ENCODE measurements at places on chromosomes 3 and 15.

DNA sequence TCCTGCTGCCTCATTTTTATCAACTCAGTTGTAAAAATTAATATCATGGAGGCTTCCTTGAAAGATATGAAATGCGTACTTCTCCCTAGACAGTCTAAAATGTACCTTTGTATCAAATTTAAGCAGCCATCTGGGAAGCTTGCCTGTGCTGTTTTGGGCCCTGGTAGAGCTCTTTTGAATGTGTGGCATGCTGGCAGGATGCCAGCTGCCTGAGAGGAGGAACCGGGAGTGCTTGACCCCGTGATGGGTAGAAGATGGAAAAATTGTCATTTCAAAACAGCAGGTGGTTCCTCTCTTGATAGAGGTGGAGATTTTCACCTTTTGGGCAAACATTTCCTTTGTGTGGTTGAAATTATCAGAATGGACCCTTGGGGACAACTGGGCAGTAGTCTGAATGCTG, 245.3 kb downstream of the RPLP1 start:
- H3K27me3 ChIP-seq: peaks cover 2% of the 10 kb centered on the region
- H3K27ac ChIP-seq: no peak overlapping the region
- H3K4me3 ChIP-seq: no peak overlapping the region
- H3K4me1 ChIP-seq: no peaks in the 10 kb centered on the region

DNA sequence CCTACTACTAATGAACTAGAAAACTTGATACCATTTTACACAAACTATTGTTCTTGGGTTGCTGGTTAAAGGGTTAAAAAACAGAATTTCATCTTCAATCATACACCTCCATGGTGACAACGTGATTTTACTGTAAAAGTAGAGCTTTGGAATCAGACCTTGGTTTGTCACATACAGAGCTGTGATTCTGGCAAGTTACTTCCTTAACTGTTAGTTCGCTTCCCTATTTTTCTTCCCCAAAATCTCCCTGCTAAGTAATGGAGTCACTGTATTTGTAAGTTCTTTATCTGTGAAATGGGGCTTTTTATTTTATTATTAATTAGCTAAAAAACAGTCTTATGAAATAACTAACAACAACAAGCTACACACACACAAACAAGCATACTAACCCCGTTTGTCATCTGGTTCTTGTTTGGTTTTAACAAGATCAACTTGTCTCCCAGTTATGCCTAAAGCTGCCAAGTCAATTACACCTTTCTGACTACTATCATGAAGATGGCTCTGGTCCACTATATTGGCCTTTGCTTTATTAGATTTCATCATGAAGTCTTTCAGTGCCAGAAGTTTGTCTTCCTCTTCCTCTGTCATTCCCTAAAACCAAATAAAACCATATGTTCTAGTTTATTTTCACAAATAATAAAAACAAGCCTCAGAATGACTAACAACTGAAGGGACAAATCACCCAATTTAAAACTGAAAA, 38.6 kb downstream of the PIK3R4 start:
- H3K36me3 ChIP-seq: peaks cover 4% of the 10 kb centered on the region
- no peaks in the 10 kb centered on the region for H3K27me3 ChIP-seq
- no peak for DNase-seq
- no peak overlapping the region for H3K27ac ChIP-seq
- peaks cover 13% of the 10 kb centered on the region for H3K4me1 ChIP-seq

DNA sequence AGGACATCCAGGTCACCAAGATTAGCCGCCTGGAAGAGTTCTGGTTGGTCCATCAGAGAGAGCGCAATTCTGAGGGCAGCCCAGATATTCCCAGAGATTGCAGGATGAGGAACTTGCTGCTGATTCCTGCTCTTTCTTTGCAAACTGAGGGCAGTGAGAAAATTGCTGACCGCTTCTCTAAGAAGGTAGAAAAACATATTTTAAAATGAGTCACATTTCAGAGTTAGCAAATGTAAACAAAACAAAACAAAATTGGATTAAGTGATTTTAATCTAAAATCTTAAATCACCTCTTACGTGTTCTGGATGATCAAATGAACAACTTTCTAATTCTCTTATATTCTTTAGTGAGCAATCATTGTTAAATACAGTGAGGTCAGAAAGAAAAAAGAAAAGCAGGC, 149.0 kb downstream of the USP13 start:
- H3K36me3 ChIP-seq: no peaks in the 10 kb centered on the region
- H3K27me3 ChIP-seq: no peaks in the 10 kb centered on the region
- H3K4me1 ChIP-seq: no peaks in the 10 kb centered on the region
- H3K4me3 ChIP-seq: no peak overlapping the region
- H3K27ac ChIP-seq: no peak overlapping the region

- no peak for DNase-seq
- no peak overlapping the region for H3K4me3 ChIP-seq
- H3K27ac ChIP-seq: no peak overlapping the region
- H3K4me1 ChIP-seq: peaks cover 8% of the 10 kb centered on the region
These were observed 16.1 kb downstream of the FGF7 start for GRCh38 chr15:49438962-49439631.

DNA sequence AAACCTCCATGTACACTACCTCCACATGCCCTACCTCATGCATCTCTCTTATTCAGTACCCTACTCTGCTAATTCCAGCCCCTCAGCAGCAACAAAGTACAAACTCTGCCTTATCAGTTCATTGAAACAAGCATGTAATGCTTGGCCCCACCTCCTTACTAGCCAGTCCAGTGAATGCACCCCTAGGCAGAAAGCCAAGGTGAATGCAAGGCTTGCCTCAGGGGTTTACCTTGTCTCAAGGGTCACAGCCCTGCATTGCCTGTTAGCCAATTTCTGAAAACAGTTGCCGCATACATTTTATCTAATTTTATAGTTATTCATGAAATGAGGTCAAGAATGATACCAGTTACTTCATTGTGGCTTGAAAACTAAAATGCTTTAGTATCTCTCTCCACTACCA, 576.4 kb downstream of the FHIT start:
- no peaks in the 10 kb centered on the region for H3K27me3 ChIP-seq
- H3K36me3 ChIP-seq: no peaks in the 10 kb centered on the region
- H3K4me3 ChIP-seq: no peak overlapping the region

DNA sequence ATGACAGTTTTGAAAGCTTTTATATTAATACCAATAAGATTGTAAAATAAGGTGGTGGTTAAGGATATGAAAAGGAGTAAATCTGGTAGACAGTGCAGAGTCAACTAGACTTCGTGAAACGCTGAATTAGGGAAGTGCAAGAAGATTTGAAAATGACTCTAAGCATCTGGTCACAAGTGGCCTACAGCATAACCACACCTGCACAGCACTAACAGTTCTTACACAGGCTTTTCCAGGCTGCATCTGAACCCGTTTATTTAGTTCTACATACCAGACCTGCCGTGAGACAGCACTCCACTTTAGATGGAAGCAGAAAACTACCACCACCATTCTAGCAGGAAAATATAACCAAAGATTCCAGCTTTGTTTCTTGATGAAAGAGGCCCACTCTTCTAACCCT, 1.9 kb downstream of the DMXL2 start:
- no peak for DNase-seq
- H3K4me3 ChIP-seq: peak overlapping the region; percentile 86
- H3K36me3 ChIP-seq: no peaks in the 10 kb centered on the region
- H3K27me3 ChIP-seq: no peaks in the 10 kb centered on the region
- peaks cover 14% of the 10 kb centered on the region for H3K4me1 ChIP-seq
- H3K27ac ChIP-seq: no peak overlapping the region

DNA sequence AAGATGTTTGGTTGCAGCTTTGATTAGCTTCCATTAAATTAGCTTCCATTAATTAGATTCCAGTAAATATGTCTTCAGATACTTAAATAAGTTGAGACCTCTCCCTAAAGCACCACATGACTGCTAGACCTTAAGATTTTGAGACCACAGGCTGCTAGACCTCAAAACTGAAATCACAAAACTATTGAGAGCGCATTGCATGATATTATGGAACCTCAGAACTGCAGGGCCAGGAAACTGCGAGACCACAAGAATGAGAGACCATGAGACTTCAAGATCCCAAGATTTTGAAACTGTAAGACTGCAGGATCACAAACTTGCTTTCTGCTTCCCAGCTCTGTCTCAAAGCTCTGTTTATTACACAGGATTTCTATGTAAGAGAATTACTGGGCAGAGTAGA, 87.4 kb downstream of the TRIM42 start:
- no peak for DNase-seq
- H3K27me3 ChIP-seq: no peaks in the 10 kb centered on the region
- no peaks in the 10 kb centered on the region for H3K4me1 ChIP-seq
- H3K4me3 ChIP-seq: no peak overlapping the region
- no peak overlapping the region for H3K27ac ChIP-seq

GRCh38 chr3:197456261-197457091, 99.3 kb downstream of the BDH1 start:
- H3K4me3 ChIP-seq: no peak overlapping the region
- H3K27ac ChIP-seq: no peak overlapping the region
- no peaks in the 10 kb centered on the region for H3K4me1 ChIP-seq
- no peaks in the 10 kb centered on the region for H3K36me3 ChIP-seq
- DNase-seq: no peak

- H3K27me3 ChIP-seq: no peaks in the 10 kb centered on the region
- no peaks in the 10 kb centered on the region for H3K4me1 ChIP-seq
- H3K27ac ChIP-seq: no peak overlapping the region
- no peak overlapping the region for H3K4me3 ChIP-seq
- peak; percentile 8 for DNase-seq
These were observed 87.2 kb upstream of the NMNAT3 start for GRCh38 chr3:139764936-139765335.

- DNase-seq: no peak
- no peaks in the 10 kb centered on the region for H3K36me3 ChIP-seq
- no peak overlapping the region for H3K4me3 ChIP-seq
- no peaks in the 10 kb centered on the region for H3K27me3 ChIP-seq
- H3K4me1 ChIP-seq: peaks cover 29% of the 10 kb centered on the region
These were observed 136.8 kb downstream of the TPRG1 start for GRCh38 chr3:189308608-189309007.

GRCh38 chr3:113211330-113212149, at the start of gene BOC:
TSS of gene BOC (plus strand) at chr3:113211557. CDS start at chr3:113249803, 38,246 bp downstream.
- H3K4me1 ChIP-seq: peaks cover 7% of the 10 kb centered on the region
- no peaks in the 10 kb centered on the region for H3K27me3 ChIP-seq
- no peaks in the 10 kb centered on the region for H3K36me3 ChIP-seq
- DNase-seq: peak; percentile 69
- H3K4me3 ChIP-seq: peak within 1 kb of the TSS; percentile 86
- 0 out of 2 replicates have a peak within 1 kb of the TSS, but pooled peaks have one; percentile 16 for H3K27ac ChIP-seq
